ENCODE measurements at places on chromosomes 1 and 21. TPM values are rescaled to one million over a fixed set of nuclear protein-coding genes. Genes with fewer than 3 reads are reported as not detected.

HTR6 gene
- not detected for total RNA-seq

- no peaks in the 10 kb centered on the region for H3K36me3 ChIP-seq
- peak; percentile 45 for DNase-seq
- peaks cover 5% of the 10 kb centered on the region for H3K4me1 ChIP-seq
These were observed 2.2 kb downstream of the REG4 start for GRCh38 chr1:119808972-119809550.

GRCh38 chr1:65572701-65573421 lies 152.4 kb downstream of the LEPR start:
- no peak for DNase-seq
- H3K36me3 ChIP-seq = peaks cover 14% of the 10 kb centered on the region
- no peaks in the 10 kb centered on the region for H3K4me1 ChIP-seq
- H3K27ac ChIP-seq = no peak overlapping the region
- H3K27me3 ChIP-seq = no peaks in the 10 kb centered on the region

S100A4 gene
- total RNA-seq = 858 TPM

DNA sequence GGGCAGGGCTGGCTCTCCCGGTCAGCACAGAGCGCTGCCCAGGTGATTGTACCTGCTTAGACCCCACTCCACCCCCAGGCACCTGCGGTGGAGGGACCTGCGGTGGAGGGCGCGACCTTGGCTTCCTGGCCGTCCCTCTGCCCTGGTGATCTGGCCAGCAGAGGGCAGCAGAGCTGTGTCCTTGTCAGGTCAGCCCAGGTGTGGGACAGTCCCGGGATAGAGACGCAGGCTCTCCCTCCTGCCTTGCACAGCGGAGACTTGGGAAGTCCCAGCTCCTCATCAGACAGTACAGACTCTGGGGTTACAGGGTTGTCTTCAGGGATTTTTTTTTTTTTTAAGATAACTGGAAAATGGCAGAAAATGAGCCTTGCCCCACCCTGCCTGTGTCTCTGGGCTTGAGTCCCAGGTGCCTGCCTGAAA lies 10.0 kb downstream of the SLX9 start:
- H3K27me3 ChIP-seq = no peaks in the 10 kb centered on the region
- peak; percentile 18 for DNase-seq
- no peaks in the 10 kb centered on the region for H3K4me1 ChIP-seq
- no peak overlapping the region for H3K4me3 ChIP-seq

IGSF21 gene
- not detected for total RNA-seq

DNA sequence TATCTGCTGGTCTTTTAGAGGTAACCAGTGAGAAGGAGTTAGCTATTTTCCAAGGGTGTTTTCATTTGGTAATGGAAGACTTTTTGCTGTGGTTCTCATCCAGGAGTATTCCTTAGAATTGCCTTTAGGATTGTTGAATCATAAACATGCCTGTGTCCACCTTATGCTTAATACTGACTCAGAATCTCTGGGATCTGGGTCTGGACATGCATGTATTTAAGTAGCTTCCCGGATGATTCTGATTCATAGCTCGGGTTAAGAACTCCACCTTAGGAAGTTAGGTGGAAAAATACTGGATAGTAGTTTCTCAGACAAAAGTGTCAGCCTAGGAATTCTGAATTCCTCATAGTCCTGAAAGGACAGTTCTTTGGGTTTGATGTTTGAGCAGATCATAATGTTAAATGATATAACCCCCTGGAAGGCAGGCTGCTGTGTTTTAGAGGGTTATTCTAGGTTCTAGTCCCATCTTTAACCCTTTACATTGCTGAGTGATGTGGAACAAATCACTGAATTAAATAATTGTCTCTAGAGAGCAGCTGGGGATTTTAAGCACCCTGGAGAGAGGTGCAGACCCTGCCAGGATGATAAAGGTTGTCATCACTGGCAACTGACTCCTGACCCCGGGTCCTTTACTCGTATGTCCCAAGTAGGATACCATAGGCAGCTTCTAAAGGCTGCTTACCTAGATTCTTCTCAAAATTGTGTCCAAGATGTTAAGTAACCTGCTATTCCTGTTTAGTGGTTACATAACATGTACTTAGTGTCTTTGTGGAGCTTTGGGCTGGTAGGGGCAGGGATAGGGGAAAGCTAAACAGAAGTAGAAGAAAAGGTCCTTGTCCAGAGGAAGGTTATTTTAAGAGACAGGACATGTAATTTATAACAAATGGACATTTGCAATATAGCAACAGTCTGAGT lies 14.5 kb upstream of the C4BPB start:
- peak; percentile 58 for DNase-seq
- no peak overlapping the region for H3K27ac ChIP-seq
- H3K4me1 ChIP-seq = peaks cover 37% of the 10 kb centered on the region

DNA sequence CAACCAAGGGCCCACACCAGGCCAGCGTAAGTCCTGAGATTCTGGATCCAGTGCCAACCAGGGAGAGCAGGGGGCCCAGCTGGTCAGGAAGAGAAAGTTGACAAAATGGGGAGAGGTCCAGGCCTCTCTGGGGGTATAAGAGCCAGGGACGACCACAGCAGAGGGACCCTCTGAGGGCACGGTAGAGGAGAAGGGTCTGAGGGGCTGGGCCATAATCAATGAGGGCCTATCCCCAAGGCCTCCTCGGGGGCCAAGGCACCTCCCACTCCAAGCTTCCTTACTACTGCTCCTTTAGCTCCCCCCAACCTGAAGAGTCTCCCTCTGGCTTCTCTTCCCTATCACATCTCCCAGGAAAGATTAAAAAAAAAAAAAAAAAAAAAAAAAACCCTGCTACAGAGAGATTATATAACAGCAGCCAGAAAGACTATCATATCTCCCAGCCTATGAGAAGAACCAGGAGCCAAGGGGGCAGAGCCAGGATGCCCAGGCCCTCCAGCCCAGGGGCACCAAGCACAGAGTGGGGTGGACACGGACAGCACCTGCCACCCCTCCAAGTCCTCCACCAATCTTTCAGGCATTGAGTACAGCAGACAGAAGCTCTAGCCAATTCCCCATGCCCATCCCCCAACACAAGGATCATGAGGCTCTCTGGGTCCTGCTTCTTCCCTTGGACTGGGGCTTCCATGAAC lies 2.7 kb downstream of the MEF2D start:
- peaks cover 65% of the 10 kb centered on the region for H3K4me1 ChIP-seq
- no peaks in the 10 kb centered on the region for H3K27me3 ChIP-seq
- H3K27ac ChIP-seq = peak overlapping the region; percentile 81
- H3K4me3 ChIP-seq = peak overlapping the region; percentile 88
- DNase-seq = no peak

PKN2 gene
- total RNA-seq = 34.0 TPM

DNA sequence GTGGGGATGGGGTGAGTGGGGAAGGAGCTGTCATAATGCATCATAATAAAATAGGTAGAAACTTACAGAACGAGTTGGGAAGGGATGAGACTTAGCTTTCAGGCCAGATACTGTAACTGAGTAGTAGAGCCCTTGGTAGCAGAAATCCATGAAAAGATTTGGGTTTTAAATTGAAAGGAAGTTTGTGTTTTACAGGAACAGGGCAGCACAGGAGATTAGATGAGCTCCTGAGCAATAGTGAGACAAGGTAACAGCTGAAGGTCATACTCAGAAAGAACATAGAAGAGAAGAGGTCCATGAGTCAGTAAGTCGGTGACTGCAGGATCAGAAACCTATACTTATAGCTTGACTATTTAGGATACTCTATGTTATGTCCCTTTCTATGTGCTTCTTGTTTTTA lies 7.3 kb downstream of the MAP10 start:
- no peak for DNase-seq
- H3K27me3 ChIP-seq = no peaks in the 10 kb centered on the region
- H3K36me3 ChIP-seq = no peaks in the 10 kb centered on the region
- no peak overlapping the region for H3K27ac ChIP-seq
- H3K4me3 ChIP-seq = no peak overlapping the region
- H3K4me1 ChIP-seq = no peaks in the 10 kb centered on the region

DNA sequence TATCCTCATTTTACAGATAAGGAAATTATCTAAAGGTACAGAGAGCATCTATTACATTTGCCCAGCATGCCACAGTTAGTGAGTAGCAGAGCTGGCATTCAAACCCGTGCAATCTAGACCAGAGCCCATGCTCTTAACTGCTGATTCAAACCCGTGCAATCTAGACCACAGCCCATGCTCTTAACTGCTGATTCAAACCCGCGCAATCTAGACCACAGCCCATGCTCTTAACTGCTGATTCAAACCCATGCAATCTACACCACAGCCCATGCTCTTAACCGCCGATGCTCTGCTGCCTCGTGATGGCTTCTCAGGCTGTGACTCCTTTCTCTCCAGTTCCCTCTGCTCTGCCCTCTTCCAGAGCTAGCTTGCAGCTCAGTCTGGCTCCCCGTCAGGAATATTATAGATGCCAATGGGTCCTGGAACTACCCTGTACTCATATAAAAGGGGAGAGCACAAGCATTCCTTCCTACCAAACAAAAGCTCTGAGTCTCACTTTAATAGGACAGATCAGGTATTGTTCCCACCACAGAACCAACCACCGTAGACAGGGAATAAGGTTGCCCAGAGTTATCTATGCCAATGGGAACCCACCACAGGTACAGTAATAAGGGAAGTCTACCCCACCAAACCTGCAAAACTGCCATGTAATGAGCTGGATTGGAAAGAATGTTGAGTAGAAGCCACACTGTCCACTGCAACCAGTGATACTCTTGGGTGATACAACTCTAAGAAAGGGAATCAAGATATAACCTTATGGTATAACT lies 78.4 kb downstream of the SMYD3 start:
- H3K36me3 ChIP-seq = peaks cover 27% of the 10 kb centered on the region
- H3K27ac ChIP-seq = peak overlapping the region; percentile 97
- H3K27me3 ChIP-seq = no peaks in the 10 kb centered on the region
- DNase-seq = peak; percentile 92

GRCh38 chr1:22835636-22836319 lies 125.1 kb downstream of the EPHB2 start:
- no peaks in the 10 kb centered on the region for H3K36me3 ChIP-seq
- H3K27ac ChIP-seq = no peak overlapping the region
- H3K4me3 ChIP-seq = no peak overlapping the region
- no peak for DNase-seq
- peaks cover 6% of the 10 kb centered on the region for H3K27me3 ChIP-seq
- H3K4me1 ChIP-seq = peaks cover 22% of the 10 kb centered on the region

NHLH1 gene
- total RNA-seq = not detected

GRCh38 chr21:41507521-41508414 lies at the start of gene TMPRSS2:
Gene TMPRSS2, minus strand, starts transcription at chr21:41508158. Its CDS starts 10,025 bp downstream, at chr21:41498133.
- H3K36me3 ChIP-seq = no peaks in the 10 kb centered on the region
- DNase-seq = no peak
- no peaks in the 10 kb centered on the region for H3K4me1 ChIP-seq

GRCh38 chr1:53792806-53793205 lies 45.3 kb downstream of the NDC1 start:
- no peaks in the 10 kb centered on the region for H3K27me3 ChIP-seq
- no peak overlapping the region for H3K4me3 ChIP-seq
- no peaks in the 10 kb centered on the region for H3K4me1 ChIP-seq
- H3K36me3 ChIP-seq = peaks cover 22% of the 10 kb centered on the region
- no peak for DNase-seq
- H3K27ac ChIP-seq = no peak overlapping the region

GRCh38 chr1:167344615-167345385 lies 124.1 kb downstream of the POU2F1 start:
- no peak for DNase-seq
- H3K27ac ChIP-seq = no peak overlapping the region
- H3K36me3 ChIP-seq = no peaks in the 10 kb centered on the region
- H3K27me3 ChIP-seq = no peaks in the 10 kb centered on the region
- H3K4me1 ChIP-seq = peaks cover 16% of the 10 kb centered on the region

GRCh38 chr1:154567386-154568156 lies at the start of gene CHRNB2:
Gene CHRNB2, plus strand, starts transcription at chr1:154567778. Its CDS starts 267 bp downstream, at chr1:154568045.
- no peak within 1 kb of the TSS for H3K4me3 ChIP-seq
- no peaks in the 10 kb centered on the region for H3K4me1 ChIP-seq
- no peak for DNase-seq
- peaks cover 37% of the 10 kb centered on the region for H3K27me3 ChIP-seq

DNA sequence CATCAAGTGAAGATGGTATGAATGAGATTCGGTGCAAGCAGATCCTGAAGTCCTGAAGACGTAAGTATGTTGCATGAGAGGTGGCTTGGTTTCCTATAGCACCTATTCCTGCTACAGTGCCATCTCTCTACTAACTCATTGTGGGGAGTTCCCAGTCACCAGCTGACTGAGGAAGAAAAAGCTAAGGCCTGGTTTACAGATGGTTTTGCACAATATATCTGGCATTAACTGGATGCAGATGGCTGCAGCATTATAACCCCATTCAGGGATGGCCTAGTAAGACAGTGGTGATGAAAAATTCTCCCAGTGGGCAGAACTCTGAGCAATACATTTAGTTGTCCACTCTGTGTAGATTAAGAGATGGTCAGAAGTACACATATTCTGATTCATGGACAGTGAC lies 36.7 kb downstream of the RTCA start:
- peaks cover 7% of the 10 kb centered on the region for H3K27me3 ChIP-seq
- H3K4me3 ChIP-seq = no peak overlapping the region
- H3K27ac ChIP-seq = no peak overlapping the region
- DNase-seq = no peak

GRCh38 chr1:74964508-74965102 lies 169.6 kb upstream of the LHX8 start:
- no peak overlapping the region for H3K27ac ChIP-seq
- no peak for DNase-seq
- H3K4me3 ChIP-seq = no peak overlapping the region
- H3K4me1 ChIP-seq = no peaks in the 10 kb centered on the region
- no peaks in the 10 kb centered on the region for H3K36me3 ChIP-seq

DNA sequence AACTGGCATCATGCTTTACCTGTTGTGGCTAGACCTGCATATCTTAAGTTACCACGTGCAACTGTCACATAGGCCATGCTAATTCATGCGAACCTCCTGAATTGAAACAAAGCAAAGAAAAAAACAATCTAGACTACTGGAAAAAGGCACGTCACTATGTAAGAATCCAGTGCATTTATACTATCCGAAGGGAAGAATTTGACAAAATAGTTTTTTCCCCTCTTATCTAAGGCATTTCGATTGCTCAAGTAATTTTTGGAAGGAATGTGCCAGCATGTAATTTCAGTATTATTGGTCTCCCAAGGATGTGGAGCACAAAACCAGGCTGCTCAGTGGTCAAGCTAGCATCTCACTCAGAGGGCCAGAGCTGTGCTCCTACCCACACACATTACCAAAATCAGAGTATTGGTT lies 31.5 kb upstream of the C1orf198 start:
- H3K27me3 ChIP-seq = peaks cover 4% of the 10 kb centered on the region
- no peaks in the 10 kb centered on the region for H3K36me3 ChIP-seq
- no peak for DNase-seq

HNRNPU gene
- total RNA-seq = 298 TPM

FCAMR gene
- total RNA-seq = not detected
